ENCODE measurements at places on chromosomes 1 and 21.

- no peak for DNase-seq
These were observed 66.7 kb downstream of the AK5 start for GRCh38 chr1:77348549-77348948.

DNA sequence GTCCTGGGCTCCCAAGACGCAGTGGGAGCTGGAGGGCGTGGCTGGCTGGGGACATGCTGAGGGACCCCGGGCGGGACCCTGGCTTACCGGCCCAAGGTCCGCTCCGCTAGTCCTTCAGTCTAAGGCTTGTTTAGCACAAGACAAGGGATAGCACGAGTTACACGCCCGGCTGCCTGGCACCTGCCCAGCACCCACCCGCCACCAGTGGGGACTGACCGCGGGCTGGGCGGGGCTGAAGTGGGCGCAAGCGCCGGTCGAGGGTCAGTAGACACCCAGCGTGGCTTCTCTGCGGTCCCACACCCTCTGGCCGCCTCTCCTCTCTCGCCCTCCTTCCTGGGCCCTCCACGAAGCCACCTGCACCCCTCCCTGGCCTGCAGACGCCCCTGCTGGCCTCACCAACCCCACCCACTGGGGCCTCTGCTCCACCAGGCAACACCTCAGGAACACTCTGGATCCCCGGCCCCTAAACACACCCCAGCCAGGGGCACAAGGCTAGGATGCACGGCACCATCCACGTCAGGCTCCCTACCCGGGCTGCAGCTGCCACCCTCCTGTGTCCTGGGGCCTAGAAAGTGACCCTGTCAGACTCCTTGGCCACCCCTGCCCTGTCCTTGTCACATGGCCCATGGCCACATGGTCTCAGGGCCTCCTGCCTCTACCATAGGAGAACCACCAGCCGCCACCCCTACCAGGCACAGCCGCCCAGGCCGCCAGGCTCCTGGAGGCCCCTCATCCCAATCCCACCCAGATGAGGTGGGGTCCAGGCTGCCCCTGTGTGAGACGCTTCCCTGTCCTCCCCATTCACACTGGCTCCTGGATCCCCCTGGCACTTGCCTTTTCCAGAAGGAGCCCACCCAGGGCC lies 6.1 kb downstream of the TAS1R3 start:
- no peak for DNase-seq

DNA sequence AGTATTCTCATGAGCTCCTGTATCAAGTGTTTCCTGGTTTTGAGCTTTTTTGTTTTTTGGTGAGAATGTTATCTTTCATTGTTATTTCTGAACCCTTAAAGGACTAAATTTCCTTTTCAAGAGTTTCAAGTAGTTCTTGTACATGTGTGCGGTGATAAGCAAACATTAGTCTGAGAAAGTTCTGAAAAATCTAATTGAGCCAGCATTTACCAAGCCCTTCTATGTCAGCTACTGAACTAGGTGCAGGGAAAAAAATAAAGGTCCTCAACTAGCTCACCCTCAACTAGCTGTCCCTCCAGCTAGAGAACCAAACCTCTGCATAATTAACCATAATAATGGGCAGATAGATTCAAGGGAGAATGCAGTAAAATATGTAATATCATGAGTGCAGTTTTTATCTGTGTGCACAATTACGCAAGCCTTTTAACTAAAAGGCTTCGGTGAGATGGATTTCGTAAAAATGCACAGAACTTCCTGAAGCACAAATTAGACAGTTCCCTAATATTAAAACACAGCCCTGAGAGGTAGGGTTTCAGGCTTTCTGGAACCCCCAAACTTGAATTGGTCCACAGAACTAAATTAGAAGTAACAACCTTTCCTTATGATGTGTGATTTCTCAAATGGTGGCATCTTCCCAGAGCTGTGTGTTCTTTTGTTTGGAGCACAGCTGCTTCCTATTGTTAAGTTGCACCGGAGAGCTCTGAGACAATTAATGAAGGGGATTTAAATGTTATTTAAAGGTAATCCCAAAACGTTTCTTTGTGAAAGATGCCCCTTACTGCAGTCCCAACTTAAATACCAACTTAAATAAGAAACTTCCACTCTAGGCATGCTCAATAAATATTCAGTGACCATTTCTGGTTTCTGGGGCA lies 165.8 kb downstream of the NFIA start:
- no peak for DNase-seq

GRCh38 chr1:164803366-164803765 lies 244.4 kb downstream of the PBX1 start:
- DNase-seq, result no peak

- no peak for DNase-seq
These were observed 83.4 kb downstream of the FOXD2 start for GRCh38 chr1:47521034-47521881.

GRCh38 chr1:61285371-61285885 lies 203.1 kb downstream of the NFIA start:
- DNase-seq, result no peak

DNA sequence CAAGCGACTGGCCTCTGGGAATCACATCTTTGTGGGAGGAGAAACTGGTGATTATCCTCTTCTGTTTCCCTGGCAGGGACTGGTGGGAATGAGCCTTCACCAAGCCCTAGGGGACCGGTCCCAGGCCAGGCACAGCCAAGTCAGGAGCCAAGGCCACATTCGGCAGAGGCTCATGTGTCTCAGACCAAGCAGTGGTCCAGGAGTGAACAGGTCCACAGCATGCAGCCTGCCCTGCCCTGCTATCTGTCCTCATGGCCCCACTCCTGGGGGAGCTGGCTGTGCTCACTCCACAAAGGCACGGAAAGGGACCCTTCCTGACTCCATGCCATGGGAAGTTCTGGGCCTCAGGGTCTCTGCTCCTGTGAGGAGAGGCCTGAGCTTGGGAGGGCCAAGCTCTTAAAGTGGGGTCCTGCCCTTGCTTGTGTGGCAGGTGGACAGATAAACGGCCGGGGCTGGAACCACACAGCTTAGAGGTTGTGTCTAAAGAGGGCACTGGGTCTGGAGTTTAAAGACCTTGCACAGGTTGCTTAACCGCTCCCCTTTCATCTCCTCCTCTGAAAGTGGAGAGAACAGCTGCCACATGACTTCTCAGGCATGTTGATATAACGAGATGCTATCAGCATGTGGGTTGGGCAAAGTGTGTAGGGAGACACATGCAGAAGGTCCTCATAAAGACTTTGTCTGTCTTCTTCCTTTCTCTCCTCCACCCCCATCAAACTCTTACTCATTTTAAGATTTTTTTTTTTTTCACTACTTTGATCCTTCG lies 57.5 kb downstream of the CASQ2 start:
- no peak for DNase-seq

DNA sequence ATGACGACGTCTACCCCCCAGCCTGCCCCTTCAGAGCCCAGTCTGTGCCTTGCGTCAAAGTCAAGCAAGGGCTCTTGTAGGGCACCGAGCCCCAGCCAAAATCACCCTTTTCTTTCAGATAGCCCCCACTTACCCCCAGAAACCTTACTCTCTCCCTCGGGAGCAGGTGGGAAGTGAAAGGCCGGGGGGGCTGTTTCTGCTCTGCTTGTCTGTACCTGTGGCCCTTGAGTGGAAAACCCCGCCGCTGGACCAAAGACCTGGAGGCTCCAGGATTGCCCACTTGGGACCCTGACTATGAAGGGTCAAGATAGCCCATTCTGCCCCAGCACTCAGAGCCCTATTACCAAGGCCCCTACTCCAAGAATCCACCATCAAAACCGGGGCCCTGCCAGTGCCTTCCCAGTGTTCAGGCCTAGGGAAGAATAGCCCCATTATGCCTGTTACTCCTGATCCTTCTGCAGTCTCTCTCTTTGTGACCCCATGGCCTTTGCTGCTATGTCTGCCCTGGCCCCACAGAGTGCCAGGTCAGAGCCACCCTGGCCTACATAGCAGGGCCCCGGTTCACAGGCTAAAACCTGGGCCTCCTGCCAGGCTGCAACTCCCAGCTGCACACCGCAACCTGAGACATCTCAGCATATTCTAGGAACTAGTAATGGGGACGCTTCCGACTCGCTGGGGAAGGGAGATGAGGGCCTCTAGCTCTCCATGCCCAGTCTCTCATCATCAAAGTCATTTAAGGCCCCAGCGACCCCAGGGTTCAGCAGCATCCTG lies 22.2 kb upstream of the HPDL start:
- DNase-seq, result no peak

- no peak for DNase-seq
These were observed 166.9 kb downstream of the MAGI3 start for GRCh38 chr1:113557187-113557586.

DNA sequence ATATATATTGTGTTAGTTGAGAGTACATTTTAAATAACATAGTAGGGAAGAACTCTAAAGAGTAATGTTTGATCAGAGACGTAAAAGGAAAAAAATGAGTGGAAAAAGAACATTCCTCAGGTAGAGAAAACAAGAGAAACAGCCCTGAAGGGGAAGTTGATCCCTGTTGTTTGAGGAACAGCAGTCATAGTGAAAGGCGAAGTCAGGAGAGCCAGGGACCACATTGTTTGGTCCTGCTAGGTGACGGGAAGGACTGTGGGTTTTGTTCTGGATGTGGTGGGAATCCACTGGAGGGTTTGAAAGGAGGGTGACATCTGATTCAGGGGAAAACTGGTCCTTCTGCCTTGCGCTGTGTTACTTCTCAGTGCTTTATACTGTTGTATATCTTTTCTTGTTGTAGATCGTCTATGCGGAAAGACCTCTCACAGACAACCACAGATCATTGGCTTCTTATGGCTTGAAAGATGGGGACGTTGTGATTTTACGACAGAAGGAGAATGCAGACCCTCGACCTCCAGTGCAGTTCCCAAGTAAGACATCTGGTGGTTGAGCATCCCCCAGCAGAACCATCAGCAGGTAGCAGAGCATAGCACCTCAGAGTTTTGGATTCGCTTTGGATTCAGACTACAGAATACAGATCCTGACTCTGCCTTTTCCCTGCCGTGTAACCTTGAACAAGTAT lies 9.2 kb downstream of the DDI2 start:
- DNase-seq, result no peak

DNA sequence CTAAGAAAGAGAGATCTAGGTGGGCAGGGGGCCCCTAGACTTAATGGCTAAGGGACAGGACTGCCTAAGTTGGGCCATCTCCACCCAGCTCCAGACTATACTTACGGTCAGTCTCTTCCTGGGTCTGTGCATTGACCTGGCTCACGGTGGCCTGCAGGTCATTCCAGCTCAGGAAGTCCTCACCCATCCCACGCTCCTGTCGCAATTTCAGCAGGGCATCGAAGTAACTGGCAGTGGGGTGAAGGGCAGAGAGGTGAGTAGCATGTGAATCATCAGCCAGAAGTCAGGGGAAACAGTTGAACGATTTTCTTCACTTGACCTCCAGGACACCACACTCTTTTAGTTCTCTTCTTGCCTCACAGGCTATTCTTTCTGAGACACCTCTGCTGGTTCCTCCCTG lies 20.5 kb downstream of the IQGAP3 start:
- DNase-seq, result no peak

DNA sequence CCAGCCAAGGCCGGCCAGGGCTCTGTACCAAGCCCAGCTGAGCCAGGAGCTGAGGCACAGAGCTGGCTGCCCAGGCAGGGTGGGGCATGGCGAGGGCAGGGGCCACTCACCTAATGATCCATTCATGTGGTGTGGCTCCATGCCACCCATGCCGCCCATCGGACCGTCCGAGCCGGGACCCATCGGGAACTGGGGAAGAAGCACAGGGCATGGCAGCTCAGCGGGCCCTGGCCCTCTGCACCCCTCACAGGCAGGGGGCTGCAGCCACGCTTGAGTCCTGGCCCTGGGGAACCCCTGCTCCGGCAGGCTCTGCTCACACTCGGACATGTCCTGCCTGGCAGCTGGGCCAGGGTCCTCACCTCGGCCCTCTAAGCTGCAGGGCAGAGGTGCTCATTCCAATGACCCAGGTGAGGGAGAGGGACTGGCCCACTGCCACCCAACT lies 28.7 kb downstream of the MRPL37 start:
- no peak for DNase-seq

DNA sequence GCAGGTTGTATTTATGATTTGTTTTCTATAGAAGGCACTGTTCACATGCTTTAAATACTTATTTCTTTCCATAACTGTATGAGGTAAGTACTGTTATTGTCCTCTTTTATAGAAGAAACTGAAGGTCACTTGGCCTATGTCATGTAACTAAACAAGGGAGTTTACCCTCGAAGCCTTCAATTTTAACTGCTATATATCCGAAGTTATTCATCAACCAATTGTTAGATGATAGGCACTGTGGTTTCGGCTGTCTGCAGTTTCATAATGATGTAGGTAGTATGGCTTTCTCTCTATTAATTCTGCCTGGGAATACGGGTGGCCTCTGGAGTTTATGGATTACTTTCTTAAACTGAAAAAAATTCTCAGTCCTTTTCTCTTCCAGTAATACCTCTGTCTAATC lies 413.3 kb upstream of the ADGRL2 start:
- no peak for DNase-seq

- no peak for DNase-seq
These were observed 2.9 kb downstream of the TIE1 start for GRCh38 chr1:43303471-43304313.

- no peak for DNase-seq
These were observed 18.3 kb downstream of the UBR4 start for GRCh38 chr1:19191811-19192210.

- no peak for DNase-seq
These were observed 7.9 kb downstream of the TMEM201 start for GRCh38 chr1:9596415-9597123.

GRCh38 chr1:233245191-233245765 lies 50.2 kb downstream of the PCNX2 start:
- DNase-seq, result no peak

DNA sequence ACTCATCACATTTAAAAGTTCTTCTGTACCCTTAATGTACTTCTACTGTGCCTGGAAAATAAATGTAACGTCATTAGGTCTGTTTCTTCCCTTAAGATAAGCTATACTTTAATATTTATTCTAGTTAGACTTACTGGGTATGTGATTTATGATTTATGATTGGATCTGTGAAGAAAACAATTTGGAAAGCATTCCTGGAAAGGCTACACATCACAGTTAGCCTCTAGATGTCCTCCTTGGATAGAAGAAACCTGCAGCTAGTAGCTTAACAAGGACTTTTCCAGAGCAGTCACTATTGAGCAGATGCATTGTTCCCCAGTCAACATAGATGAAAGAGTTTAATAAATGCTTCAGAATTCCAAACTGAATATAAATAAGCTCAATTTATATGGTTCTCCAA lies 22.2 kb upstream of the ABL2 start:
- DNase-seq, result no peak
